DMS79 treated with DMSO at 0.1 percent for 48 hours (cell line): ENCODE measurements at places on chromosomes 1 and 21.

DNA sequence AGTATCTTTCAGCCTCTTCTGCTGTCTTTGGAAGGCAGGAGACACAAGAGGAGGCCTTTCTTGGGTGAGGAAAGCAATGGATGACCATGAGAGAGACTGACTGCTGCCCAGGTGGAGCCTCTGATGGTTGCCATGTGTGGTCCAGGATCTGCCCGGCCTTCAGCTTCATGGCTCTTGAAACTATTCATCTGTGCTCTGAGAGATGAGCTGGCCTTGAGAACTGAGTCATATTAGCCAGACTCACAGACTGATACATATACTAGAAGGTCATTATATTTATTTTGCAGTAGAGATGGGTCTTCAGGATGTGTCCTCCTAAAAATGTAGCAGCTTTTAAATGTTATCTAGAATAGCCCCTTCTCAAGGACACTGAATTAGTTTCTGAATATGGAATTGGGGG, 33.7 kb downstream of the PTGFRN start:
- no peak for DNase-seq

DNA sequence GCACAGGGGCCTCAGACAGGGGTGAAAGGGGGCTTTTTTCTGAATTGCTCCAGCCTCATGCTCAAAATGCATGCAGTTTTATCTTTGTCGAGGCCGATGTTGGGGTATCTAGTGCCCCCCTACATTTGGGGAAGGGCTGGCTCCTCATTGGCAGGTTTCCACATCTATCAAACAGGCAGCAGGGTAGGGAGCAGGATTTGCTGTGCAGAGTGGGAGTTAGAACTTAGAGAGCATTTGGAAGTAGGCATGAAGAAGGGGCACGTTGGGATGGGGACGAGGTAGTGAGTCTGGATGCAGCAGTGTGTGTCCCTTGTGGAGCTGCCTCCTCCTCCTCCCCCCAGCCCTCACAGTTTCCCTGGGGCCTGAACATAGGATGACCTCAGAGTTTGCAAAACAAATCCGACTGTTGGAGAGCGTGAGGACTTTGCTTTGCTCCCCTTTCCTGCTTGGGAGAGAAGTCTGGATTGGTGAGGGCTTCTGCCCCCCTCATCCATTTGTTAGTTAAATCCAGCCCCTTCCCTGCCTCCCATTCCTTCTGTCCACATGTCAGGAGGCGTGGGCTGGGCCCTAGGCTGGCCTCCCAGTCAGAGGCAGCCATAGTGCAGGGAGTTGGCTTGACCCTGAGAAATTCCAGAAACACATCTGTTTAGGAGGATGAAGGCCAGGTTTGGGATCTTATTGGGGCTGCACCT, 36.9 kb upstream of the GPR37L1 start:
- peak; percentile 56 for DNase-seq

GRCh38 chr1:85576642-85577418, 3.7 kb upstream of the CCN1 start:
- peak; percentile 27 for DNase-seq

GRCh38 chr1:94215955-94216354, 21.4 kb downstream of the ARHGAP29 start:
- no peak for DNase-seq

- no peak for DNase-seq
These were observed 336.6 kb upstream of the ZRANB2 start for GRCh38 chr1:71417421-71417820.

GRCh38 chr1:224219612-224220059, 36.6 kb downstream of the DEGS1 start:
- no peak for DNase-seq

GRCh38 chr1:68820151-68820550, 323.3 kb upstream of the DEPDC1 start:
- no peak for DNase-seq

DNA sequence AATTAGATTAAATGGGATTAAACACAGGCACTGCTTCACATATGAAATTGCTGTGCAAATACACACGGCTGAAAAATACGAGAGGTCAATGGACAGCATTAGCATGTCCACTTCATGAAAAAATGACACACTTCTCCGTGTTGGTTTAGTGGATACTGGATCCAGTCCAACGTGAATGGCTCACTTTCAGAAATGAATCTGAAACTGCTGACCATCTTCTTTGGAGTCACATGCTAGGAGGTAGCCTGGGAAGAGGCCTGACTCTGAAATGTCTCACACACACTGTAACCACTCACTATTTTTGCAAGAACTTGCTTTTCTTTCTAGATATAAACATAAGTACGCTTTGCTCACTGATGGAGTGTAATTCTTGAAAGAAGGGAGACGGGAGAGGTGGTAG, 127.3 kb downstream of the HLCS start:
- no peak for DNase-seq

DNA sequence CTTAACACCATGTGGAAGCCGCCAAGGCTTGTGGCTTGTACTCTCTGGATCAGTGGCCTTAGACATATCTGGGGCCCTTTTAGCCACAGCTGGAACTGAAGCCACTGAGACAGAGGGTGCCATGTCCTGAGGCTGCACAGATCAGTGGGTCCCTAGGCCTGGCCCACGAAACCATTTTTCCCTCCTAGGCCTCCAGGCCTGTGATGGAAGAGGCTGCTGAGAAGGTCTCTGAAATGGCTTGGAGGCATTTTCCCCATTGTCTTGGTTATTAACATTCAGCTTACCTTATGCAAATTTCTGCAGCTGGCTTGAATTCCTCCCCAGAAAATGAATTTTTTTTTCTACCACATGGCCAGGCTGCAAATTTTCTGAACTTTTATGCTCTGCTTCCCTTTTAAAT, 15.1 kb upstream of the DPH5 start:
- no peak for DNase-seq

- DNase-seq, result peak; percentile 58
These were observed 70.2 kb upstream of the ERRFI1 start for GRCh38 chr1:8096105-8097011.

DNA sequence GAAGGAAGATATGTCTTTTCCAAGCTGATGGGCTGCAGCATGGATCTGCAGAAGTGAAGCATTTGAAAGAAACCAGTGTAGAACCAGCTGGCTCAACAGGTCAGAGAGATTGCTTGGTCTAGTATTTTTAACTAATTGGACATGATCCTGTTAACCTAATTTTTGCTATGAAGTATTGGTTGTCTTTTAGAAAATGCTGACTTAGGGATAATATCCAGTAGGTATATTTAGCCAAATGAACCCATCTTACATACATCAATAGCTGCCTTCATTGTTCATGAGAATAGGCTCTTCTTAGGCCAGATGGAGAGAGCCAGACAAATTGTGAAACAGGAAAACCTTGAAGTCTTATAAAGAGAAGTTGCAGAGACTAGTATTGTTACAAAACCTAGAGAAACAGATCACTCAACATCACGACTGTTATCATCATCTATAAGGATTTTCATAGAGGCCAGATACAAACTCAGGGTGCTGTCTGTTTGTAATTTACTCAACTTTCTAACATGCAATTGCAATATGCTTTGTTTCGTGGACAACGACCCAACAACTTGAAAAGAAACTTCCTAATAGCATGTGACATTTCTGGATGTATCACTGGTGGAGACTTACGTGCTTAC, 148.2 kb downstream of the DISC1 start:
- DNase-seq, result no peak

- DNase-seq, result no peak
These were observed at the start of gene LAX1 for GRCh38 chr1:203765029-203765837. LAX1 (plus strand) TSS chr1:203765183; CDS start chr1:203765566, 383 bp downstream.

- DNase-seq, result no peak
These were observed 93.1 kb upstream of the TMPRSS2 start for GRCh38 chr21:41600961-41601572.

GRCh38 chr21:37220433-37220980, 46.6 kb downstream of the VPS26C start:
- DNase-seq, result peak; percentile 46

DNA sequence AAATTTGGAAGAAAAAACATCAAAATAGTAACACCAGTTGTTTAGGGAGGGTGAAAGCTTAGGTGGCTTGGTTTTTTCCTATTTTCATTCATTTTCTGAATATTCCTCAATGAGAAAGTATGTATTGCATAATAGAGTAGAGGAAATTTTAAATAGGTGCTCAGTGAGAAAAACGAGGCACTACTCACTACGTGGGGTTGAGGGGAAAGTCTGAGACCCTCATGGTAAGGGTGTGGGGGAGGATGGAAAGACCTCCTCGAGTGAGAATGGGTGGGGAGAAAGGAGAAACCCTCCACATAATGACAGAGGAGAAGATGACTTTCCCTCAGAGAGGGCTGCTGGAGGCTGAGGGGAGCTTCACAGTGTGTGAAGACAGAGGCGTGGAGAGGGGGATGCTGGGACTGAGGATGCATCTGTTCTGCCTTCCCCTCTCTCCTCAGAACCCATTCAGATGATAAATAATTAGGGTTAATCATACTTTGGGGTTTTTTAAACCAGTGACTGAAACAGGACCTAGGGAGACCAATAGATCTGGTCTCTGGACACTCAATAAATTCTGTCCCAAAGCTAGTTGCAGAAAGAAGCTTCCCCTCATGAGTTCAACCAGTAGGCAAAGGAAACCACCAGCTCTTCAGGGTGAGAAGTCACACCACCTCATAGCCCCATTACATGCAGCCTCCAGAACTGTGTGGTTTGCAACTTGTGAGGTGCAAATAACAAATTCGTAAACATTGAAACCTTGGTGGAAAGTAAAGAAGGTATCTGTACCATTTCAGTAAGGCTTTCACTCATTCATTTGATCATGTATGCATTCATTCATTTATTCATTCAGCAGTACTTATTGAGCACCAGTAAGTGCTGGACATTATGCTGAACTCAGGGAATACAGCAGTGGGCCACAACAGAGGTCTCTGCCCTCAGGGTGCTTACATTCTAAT, 17.1 kb downstream of the SLAMF7 start:
- DNase-seq, result no peak

- DNase-seq, result no peak
These were observed 72.2 kb downstream of the ATF6 start for GRCh38 chr1:161838362-161838761.

- DNase-seq, result no peak
These were observed 64.8 kb downstream of the RAP1GAP start for GRCh38 chr1:21604208-21604957.

- DNase-seq, result no peak
These were observed 186.3 kb downstream of the TPR start for GRCh38 chr1:186188736-186189135.

DNA sequence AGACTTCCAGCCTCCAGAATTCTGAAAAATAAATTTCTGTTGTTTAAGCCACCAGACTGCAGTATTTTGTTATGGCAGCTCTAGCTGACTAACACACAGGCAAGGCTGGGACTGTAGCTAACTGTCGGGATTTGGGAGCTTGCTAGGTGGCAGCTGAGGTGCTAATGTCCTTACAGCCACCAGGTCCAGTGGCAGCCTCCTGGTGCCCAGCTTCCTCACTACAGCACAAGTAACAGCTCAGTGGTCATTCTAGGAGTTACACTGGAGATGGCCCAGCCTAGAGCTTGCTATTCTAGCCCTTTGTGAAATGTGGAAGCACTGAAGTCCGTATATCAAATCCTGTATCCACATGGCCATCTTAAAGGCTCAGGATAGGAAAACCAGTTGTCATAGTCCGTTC, 4.3 kb upstream of the C1orf115 start:
- DNase-seq, result no peak

GRCh38 chr1:212457740-212458338, 25.1 kb downstream of the NENF start:
- peak; percentile 42 for DNase-seq

- DNase-seq, result no peak
These were observed 13.2 kb downstream of the QSOX1 start for GRCh38 chr1:180167721-180168467.

- no peak for DNase-seq
These were observed 415.9 kb downstream of the PTPRC start for GRCh38 chr1:199054694-199055093.

DNA sequence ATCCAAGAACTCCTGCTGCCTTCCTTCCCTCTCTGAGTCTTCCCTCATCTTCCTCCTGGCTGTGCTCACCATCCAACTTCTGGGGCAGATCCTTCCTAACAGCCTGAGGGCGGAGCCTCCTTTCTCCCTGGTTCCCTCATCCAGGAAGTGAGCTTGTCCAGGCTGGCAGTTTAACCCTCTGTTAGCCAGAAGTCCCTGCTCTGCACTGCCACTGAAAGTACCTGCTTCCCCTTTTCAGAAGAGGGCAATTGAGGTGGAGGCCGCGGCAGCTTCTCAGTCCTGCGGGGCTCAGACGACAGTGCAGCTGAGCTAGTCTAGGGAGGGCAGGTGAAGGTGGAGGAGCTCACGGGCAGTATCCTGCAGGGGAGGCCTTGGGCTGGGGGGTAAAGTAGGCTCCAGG, 149.1 kb downstream of the FCRL5 start:
- DNase-seq, result no peak

GRCh38 chr1:157978586-157979403, 14.7 kb upstream of the KIRREL1 start:
- DNase-seq, result no peak

- no peak for DNase-seq
These were observed 18.3 kb downstream of the ROR1 start for GRCh38 chr1:63792152-63792551.

DNA sequence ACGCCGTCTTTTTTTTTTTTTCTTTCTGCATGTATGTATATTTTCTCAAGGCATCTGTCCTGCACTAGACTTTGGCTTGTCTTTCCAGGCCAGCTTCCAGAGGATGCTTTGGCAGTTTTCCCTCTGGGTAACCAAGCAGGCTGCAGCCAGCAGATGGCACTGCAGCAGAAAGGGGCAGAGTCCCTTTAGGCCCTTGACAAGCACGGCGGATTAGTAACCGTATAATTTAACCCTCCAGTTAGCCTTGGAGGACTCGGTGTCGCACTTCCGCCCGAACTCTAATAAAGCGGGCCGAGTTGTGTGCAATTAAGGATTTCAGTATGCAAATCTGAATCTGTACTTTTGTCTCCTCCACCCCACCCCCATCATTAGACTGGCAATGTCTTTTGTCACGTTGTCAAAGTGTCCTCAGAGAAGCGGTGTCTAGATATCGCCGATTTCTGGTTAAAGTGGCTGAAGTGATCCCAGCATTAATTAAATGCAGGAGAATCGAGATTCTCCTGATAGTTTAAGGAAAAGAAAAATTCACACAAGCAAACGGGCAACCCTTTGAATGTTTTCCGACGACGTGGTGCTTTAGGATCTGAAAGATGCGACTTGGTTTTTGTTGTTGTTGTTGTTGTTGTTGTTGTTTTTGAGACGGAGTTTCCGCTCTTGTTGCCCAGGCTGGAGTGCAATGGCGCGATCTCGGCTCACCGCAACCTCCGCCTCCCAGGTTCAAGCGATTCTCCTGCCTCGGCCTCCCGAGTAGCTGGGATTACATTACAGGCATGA, 1.1 kb upstream of the TMEM167B start:
- DNase-seq, result peak; percentile 80

DNA sequence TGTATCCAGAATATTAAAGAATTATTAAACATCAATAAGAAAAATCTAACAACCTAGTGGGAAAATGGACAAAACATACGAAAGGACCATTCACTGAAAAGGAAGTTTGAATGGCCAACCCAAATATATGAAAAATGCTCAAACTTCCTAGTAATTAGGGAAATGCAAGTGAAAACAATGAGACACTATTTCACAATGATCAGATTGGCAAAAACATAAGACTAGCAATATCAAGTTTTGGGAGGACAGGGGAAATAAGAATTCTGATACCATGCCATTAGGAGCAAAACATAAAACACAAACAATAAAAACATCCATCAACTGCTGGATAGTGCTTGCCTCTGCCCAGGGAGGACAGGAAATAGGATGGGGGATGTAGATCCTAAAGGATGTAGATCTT, 14.3 kb downstream of the XCL2 start:
- no peak for DNase-seq

- no peak for DNase-seq
These were observed 25.3 kb upstream of the ABCA4 start for GRCh38 chr1:94146273-94146672.
